ENCODE measurements at places on chromosomes 5 and 9.

DNA sequence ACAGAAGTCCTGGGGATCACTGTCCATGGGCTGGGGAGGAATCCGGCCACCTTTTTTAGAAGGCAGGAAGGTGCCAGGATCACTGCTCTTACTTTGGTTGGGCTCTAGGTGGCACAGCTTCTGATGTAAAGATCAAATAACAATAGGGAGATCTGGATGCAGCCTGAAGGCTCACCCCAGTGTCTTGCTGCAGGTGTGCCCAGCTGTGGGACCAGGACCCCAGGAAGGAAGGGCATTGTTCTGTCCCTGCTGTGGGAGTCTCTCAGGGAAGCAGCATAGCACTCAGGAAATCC lies 69.6 kb downstream of the DAB2IP start:
- no peak for DNase-seq

GRCh38 chr9:115985657-115986056 lies 167.9 kb upstream of the PAPPA start:
- DNase-seq = no peak

DNA sequence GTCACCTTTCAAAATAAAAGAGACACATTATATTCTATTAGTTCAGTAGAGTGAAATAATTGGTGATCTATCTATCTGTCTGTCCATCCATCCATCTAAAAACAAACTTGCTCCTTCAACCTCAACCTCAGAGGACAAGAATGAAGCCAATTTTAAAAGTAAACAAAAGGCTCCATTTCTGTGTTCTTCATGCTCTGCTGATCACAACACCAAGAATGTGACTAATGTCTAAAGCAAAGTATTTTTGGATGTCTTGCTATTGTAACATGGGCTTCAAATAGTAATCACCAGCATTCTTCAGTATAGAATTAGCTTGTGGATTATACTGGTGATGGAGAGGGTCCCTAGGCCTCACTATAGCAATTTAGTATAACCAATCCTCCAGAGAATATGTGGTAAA lies 1304.4 kb downstream of the MAT2B start:
- DNase-seq = no peak

GRCh38 chr9:98108531-98109031 lies 10.4 kb downstream of the TRIM14 start:
- DNase-seq = peak; percentile 70

DNA sequence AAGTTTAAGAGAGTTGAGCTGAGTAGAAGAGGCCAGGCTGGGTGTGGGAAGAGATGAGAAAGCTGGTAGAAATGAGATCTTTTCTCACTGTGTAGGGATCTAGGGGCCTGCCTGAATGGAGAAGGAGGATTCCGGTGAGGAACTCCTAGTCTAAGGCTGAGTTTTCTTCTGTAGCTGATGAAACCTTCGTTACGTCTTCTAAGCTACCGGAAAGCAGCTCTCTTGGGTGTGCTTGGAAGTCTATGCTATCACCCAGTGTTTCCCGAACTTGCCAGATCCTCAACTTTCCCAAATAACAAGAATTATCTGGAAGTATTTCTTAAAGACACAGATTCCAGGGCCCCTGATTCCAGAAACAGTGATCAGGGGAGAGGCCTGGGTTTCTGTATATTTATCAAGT lies 55.4 kb upstream of the TNFSF15 start:
- DNase-seq = no peak

DNA sequence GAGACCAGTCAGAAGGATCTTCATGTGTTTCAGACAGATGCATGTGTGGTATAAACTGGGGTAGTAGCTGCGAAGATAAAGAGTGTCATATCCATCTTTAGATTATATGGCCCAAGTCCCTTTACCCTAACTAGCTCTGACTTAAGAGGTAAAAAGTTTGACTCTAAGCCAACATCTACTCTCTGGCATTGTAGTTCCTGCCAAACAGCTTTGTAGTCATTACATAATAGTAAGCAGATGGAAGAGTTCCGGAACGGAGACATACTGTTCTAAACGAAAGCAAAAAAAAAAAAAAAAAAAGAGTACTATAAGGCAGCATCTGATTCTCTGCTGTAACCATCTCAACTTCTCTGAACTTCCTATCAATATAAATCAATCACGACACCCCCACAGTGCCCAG lies 48.8 kb downstream of the CEMIP2 start:
- no peak for DNase-seq

- DNase-seq = no peak
Measured at GRCh38 chr5:108672639-108673038, 75.1 kb upstream of the FER start.

- no peak for DNase-seq
Measured at GRCh38 chr5:111394586-111394985, 117.7 kb downstream of the STARD4 start.

GRCh38 chr5:74257645-74258313 lies 382.7 kb downstream of the ENC1 start:
- no peak for DNase-seq

GRCh38 chr9:123216251-123216797 lies 52.1 kb downstream of the STRBP start:
- DNase-seq = no peak

DNA sequence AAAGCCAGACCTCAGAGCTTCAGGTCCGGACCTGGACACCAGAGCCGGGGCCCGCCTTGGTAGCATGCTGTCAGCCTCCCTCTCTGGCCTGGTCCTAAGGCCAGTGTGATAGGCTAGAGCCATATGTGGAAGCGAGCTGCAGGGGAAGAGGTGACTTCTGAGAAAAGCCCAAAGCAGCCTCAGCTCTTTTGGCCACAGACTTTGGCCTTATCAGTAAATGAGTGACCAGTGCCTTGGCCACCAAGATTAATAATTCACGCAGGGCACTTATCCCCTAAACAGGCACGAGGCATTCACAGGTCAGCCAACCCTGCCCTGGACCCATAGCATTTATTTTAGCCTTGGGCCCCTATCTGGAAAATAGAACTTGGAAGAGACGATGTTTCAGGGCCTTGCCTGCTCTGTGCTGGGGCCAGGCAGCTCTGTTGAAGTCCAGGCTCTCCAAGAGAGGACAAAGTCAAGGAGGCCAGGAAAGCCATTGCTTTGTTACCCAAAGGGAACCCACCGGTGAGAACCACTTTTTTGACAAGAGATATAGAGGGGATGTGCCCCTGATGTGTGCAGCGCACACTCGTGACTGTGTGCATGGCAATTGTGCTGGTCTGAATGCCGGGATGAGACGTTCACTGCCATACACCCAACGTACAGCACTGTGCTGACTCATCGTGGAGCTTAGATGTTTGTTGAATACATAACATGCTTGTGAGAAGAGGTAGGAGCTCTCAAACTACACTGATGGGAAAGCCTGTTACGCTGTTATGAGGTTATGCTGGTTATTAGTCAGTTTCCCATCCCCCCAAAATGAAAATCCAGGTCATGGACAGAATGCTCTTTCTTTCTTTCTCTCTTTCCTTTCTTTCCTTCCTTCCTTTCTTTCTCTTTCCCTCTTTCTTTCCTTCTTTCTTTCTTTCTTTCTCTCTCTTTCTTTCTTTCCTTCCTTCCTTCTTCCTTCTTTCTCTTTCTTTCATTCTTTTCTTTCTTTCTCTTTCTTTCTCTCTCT lies 5.0 kb upstream of the SLC34A1 start:
- DNase-seq = no peak

Data from activated CD8-positive, alpha-beta memory T cell treated with anti-CD3 and anti-CD28 coated beads for 24 hours (primary cell).